ENCODE measurements at places on chromosomes 6 and 20.

DNA sequence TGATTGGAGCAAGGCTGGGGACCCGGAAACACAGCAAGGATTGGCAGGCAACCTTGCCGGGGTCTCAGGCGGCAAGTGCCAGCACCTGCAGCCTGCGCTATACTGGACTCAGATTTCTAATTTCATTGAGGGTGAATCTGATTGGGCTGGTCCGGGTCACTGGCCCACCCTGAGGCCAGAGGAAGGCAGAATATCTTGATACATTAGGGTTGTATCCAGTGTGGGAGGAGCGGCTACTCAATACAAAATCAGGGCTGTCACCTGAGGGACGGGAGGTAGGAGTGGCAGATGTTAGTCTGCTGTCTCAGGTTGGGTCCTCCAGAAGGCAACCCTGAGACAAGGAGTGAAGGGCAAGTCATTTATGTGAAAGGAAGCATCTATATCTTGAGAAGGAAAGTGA is 40.7 kb downstream of the BFSP1 start:
- DNase-seq: no peak

DNA sequence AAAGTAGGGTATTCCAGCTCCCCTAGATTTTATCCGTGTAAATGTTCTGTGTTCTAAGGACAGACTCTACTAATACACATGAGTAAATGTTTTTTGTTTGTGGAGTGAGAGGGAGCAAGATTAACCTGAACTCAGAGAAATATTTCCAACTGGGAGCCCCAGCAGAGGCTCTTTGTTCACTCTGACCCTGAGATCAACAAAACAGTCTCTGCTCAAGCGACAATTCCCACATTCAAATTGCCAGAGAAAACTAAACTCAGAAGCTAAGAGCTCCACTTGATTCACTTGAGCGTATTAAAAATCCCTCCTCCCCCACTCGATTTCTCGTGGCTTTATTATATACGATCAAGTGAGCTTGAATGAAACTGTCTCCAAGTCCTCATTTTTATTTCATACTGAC is 413.9 kb upstream of the JARID2 start:
- no peak for DNase-seq

DNA sequence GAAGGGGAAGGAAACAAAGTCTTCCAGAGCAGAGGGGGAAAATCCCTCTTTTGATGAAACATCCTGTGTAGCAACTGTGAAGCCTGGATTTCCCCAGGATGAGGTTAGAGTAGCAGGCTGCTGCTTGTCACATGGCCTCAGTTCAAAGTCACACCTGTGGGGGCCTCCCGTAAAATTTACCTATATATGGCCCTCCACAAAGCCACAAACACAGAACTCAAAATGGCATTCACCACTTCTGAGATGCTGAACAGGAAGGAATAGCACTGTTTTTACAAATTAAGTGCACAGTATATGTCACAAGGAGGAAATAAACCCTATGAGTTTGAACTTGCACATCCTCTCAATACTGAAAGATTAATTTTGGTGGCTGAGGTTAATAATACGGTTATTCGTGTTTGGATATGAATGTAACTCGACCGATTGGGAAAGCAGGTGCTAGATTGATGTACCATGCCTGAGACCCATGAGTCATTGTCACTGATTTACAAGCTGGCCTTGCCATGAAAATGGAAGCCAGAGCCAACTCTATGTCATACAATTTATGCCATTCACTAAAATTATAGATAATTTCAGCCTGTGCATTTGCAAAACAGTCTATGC is 70.6 kb downstream of the SGK1 start:
- peak; percentile 19 for DNase-seq

DNA sequence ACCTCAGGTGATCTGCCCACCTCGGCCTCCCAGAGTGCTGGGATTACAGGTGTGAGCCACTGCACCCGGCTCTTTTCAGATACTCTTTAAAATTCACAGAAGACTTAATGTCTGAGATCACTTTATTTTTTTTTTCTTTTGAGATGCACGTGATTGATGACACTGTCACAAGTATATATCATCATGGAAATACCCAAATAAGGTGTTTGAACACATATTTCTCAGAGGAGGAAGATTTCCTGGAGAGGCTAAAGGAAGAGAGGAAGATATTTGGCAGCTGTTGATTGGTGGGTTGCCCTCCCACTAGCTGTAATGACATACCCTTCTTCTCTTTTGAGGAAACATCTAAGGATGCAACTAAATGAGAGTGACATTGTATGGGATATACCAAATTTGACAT is 225.9 kb upstream of the CITED2 start:
- DNase-seq: no peak

DNA sequence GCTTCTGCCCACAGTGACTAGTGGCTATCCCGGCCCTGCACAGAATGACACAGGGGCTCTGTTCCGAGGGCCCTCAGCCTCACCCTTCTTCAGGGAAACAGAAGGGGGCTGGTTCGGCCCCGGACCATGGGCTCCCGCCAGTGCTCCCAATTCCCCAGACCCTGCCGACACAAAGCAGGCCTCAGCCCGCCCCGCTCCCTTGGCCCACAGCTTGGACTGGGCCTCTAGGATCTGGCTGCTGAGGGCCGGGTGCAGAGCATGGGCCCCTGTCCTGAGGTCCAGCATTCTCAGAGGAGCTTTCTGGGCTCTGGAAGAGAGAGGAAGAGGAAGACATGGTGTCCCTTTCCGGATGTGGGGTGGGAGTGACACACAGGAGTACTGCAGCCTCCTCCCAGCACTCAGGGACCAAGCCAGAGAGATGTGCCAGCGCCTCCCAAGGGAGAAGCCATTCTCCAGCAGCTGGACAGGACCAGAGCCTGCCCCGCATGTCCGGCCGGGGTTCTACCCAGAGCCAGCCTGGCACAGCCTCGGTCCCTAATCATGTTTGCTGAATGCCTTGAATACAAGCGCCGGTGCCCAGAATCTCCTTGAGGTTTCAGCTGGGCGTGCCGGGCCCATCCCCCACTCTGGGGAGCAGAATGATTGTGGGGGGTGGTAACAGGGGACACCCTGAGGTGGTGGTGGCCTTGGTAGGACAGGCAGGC is 23.9 kb downstream of the C20orf203 start:
- DNase-seq: no peak

DNA sequence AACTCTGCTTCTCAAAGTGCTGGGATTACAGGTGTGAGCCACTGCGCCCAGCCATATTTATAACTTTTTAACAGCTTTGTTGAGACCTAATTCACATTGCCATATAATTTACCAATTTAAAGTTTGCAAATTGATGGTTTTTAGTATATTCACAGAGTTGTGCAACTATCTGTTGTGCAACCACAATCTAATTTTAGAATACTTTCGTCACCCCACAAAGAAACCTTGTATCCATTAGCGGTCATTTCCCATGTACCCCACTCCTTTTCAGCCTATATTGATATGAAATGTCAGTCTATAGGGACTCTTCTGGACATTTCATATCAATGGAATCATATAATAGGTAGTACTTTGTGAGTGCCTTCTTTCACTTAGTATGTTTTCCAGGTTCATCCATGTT is 55.8 kb downstream of the FOXO3 start:
- no peak for DNase-seq

GRCh38 chr6:159609652-159610178 is 83.3 kb downstream of the SOD2 start:
- DNase-seq: no peak

DNA sequence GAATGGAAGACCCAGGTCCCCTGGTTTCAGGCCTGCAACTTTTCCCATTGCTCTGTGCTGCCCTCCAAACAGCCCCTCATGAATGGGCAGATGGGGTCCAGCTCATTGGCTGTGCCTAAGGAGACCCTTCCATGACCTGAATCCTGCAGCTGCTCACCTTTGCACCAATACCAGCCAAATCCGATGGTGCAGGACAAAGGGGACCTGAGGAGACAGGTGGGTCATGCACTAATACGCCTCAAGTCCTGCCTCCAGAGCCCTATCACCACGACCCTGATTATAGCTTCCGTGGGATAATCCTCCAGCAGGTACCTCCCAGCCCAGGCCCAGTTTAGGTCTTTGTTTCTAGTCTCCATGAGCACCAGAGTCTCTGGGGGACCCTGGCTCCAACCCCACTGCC is 16.8 kb downstream of the TREM1 start:
- DNase-seq: no peak

DNA sequence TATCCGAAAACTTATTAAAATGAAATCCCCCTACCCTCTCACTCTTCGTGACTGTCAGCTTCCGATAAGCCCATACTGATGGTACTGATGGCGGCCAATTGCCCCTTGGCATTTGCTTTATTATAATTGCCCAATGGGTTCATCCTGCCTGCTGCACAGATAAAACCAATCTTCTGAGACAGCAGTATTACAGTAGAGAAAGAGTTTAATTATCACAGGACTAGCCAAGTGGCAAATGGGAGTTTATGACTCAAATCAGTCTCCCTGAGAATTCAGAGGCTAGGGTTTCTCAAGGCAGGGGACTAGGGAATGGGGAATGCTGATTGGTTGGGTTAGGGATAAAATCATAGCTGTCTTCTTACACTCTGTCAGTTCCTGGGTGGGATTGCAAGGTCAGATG is 259.5 kb downstream of the SOD2 start:
- DNase-seq: no peak

DNA sequence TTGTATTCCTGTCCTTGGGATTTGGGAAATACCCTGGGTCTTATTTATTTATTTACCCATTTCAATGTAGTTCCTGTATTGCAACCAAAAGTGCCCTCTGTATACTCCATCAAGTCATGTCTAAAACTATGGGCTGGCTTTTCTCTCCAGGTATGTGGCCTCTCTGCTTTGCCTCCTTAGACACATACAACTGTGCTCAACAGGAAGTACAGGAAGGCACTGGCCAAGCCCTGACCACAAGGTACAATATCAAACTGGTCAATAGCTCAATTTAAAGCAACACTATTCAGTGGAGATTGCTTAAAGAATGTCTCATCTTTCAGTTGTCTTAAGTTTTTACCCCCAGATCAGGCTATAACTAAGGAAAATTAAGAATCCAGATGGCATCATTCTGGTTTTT is 42.3 kb upstream of the SLC24A3 start:
- no peak for DNase-seq

GRCh38 chr6:144152334-144152900 is 2.1 kb downstream of the STX11 start:
- DNase-seq: no peak

DNA sequence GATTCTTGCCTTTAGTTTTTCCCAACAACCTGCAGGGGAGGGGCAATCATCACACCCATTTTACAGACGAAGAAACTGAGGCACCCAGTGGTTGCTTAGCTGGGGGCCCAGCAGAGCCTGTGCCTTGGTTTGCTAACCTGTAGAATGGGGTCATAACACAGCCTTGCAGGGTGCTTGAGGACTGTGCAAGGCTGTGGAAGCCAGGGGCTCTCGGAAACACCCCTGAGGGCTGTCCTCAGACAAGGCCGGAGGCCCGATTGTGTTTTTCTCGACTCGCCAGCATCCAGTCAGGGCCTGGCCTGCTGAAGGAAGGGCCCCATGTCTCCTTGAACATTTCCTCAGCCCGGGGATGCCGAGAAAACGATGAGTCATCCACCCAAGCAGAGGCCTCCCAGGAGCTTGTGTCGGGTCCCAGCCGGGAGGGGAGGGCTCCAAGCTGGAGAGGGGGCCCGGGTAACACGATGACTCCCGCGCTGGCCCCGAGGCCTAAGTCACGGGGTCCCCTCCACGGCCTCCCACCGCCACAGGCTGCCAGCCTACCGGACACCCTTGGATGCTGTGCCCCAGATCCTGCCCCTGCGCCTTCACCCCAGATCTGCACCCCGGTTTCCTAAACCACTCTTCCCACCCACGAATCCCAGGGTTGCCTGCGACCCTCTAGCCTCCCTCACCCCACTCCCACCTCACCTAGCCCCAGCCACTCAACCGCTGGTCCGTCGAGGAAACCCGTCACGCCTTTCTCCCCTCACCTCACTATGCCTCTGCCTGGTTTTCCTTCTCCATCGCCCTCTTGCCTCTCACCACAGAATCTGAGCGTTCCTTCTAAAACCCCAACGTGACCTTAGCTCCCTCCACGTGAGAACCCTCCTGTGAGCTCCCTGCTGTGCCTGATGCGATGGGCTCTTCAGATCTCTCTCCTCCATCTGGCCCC is 10.6 kb downstream of the NOL4L start:
- no peak for DNase-seq

All from stimulated activated CD4-positive, alpha-beta T cell treated with anti-CD3 and anti-CD28 coated beads, TNF-alpha, amount 100 ng/mL, for 48 hours (primary cell).